NCI-H1417 (cell line): ENCODE measurements at places on chromosomes 5 and 9.

GRCh38 chr9:18473652-18474279, at the start of gene ADAMTSL1:
TSS of gene ADAMTSL1 (plus strand) at chr9:18474153. CDS start at chr9:18474233, 80 bp downstream.
- DNase-seq, result no peak

GRCh38 chr5:116626272-116626723, 51.7 kb upstream of the SEMA6A start:
- DNase-seq, result peak; percentile 83

GRCh38 chr9:130419521-130420035, 25.2 kb upstream of the ASS1 start:
- no peak for DNase-seq

DNA sequence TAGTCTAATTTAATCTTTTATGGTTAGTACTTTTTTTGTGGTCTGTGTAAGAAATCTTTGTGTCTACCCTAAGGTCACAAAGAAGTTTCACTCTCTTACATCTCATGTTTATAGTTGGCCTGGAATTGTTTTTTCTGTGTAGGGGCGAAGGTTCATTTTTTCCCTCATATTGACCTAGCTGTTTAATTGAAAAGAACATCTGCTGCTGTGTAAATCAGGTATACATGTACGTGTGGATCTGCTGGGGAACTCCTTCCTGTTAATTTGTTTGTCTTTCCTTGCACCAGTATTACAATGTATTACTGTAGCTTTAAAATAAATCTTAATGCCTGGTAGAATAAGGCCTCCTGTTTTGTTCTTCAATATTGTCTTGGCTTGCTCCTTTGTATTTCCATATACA, 37.8 kb downstream of the EXOSC2 start:
- DNase-seq, result peak; percentile 93

- no peak for DNase-seq
Measured at GRCh38 chr9:124394167-124394566, 21.1 kb downstream of the PSMB7 start.

GRCh38 chr5:140351609-140352334, 5.4 kb upstream of the HBEGF start:
- peak; percentile 77 for DNase-seq

GRCh38 chr5:31944684-31945445, 229.3 kb downstream of the GOLPH3 start:
- peak; percentile 29 for DNase-seq

DNA sequence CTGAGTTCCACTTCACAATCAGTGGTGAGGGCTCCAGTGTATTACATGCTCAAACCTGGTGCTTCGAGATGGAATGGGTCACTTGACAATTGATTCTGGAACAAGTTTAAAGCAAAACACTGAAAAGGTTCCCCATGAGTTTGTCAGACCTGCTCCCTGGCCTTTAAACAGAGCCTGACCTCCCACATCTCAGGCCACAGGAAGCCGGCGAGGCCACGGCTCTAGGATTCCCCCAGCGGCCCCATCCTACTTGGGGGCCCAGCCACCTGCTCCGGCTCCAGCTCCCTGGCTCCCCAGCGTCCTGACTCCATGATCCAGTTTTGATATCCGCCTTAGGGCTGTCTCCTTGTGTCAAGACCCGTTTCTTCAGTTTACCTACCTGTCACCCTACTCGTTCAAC, 62.0 kb downstream of the TTLL11 start:
- DNase-seq, result no peak
